Astrocyte (in vitro differentiated cells and primary cell): ENCODE measurements at places on chromosomes 12 and 14.

DNA sequence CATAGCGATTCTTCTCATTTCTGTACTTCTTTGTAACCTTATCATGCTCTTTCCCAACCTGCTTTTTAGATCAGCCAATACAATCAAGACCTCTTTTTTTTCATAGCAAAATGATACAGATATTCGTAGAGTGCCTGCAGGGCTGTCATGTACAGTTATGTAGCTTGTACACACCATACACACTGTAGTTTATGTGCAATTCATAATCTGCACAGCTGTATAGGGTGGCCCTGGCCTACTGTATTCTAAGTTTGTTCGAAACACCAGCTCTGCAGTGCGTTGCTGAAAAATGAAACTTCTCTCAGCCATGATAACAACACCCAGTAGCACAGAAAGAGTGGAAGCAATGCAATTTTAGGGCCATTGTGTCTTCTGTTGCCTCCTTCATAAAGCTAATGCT is 15.7 kb upstream of the PALS1 start:
- H3K27ac ChIP-seq: no peak overlapping the region
- no peaks in the 10 kb centered on the region for H3K27me3 ChIP-seq
- H3K4me1 ChIP-seq: peaks cover 15% of the 10 kb centered on the region
- no peak overlapping the region for H3K4me3 ChIP-seq
- no peak for DNase-seq

DNA sequence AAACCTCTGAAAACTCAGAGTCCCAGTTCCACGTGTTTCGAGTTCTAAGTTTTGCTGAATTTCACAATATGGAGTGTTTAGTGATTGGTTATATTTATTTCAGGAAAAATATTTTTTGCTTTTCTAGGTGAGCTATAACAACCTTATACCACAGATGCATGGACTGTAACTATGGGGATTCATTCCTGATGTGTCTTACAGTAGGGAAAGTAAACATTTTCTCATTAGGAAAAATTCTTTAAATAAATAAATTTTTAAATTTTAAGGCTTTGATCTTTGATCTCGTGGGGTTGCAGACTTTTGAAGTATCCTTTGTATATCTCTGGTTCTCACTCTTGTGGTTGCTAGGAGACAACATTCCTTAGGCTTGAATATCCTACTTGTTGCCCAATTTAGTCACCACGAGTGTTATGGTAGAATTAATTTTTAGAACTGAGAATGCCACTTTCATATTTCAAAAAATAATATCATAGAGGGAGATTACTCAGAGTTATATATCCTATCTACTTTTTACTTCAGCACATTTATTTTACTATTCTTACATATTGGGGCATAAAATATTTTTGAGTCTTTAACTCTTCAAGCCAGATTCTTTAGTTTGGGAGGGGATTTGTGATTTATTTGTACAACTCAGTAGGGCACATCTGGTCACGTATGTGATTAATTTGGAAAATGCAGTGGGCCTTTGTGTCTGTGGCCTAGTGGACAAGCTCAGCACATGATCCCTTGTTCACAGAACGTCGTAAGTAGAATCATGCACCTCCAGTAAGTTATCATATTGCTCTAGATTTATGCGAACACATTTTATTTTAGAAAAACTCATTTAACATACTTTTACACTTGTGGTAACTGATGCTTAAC is 224.0 kb downstream of the TTC6 start:
- no peak overlapping the region for H3K4me3 ChIP-seq
- peak; percentile 72 for DNase-seq
- H3K4me1 ChIP-seq: peaks cover 6% of the 10 kb centered on the region

DNA sequence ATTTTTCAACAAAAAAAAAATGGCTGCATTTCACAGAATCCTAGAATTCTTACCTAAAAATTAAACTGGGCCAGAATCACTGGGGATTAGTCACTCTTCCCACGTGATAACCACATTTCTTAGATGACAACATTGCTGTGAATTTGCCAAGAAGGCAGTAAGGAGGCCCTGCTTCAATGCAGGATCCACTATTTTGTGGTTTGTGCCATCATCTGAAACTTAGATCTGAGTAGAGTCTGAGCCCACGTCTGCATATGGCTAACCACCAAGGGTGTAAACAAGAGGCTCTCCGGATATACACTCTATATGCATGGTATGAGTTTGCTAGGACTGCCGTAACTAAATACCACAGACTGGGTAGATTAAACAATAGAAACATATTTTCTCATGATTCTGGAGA is 24.4 kb upstream of the TBX5 start:
- H3K36me3 ChIP-seq: no peaks in the 10 kb centered on the region
- H3K4me1 ChIP-seq: no peaks in the 10 kb centered on the region
- DNase-seq: peak; percentile 40
- no peak overlapping the region for H3K27ac ChIP-seq
- no peaks in the 10 kb centered on the region for H3K27me3 ChIP-seq

DNA sequence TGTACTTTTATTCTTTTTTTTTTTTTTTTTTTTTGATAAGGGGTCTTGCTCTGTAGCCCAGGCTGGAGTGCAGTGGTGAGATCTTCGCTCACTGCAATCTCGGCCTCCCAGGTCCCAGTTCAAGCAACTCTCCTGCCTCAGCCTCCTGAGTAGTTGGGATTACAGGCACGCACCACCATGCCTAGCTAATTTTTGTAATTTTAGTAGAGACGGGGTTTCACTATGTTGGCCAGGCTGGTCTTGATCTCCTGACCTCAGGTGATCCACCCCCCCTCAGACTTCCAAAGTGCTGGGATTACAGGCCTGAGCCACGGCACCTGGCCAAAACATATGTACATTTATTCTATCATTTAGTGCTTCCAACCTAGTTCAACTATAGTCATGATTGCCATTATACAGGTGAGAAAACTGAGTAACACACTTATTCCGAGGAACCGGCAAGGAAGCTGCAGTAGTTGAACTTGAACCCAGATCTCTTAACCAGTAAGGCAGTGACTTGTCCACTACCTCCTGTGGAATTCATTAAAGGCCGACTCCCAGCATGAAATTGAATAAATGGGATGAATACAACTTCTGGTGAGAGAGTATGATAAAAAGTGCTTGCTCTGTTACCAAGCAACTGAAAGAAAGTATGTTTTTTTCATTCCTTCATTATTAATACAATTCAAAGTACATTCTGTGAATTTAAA is 755 bp upstream of the ATF7IP start:
- H3K4me1 ChIP-seq: peaks cover 6% of the 10 kb centered on the region
- H3K4me3 ChIP-seq: peak overlapping the region; percentile 72
- H3K27me3 ChIP-seq: no peaks in the 10 kb centered on the region
- H3K27ac ChIP-seq: peak overlapping the region; percentile 95
- no peaks in the 10 kb centered on the region for H3K36me3 ChIP-seq
